ENCODE measurements at places on chromosomes 4 and X. TPM values are rescaled to one million over a fixed set of nuclear protein-coding genes. Genes with fewer than 3 reads are reported as not detected.

Gene LEF1
- total RNA-seq: 239 TPM

Gene GAK
- 98.9 TPM for total RNA-seq

Gene SH2D1A
- 67.1 TPM for total RNA-seq

DNA sequence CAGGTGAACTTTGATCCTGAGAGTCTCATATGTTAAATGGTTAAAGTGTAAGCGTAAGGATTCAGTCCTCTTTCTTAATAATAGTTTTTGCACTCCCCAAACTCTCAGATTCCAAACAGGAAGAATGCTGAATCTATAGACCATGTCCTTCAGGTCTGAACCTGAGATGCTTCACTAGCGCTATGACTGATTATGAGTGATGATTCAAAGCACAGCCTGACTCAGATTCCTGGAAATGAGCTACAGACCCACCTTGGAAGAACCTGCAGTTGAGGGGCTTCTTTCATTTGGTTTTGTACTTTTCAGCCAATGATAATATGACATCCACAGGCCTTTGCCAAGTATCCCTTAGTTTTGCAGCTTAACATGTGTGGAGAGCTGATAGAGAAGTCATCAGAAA lies 1.4 kb downstream of the EDNRA start:
- H3K27ac ChIP-seq: no peak overlapping the region
- no peaks in the 10 kb centered on the region for H3K36me3 ChIP-seq
- H3K4me1 ChIP-seq: no peaks in the 10 kb centered on the region

GRCh38 chr4:19791422-19792123 lies 460.1 kb upstream of the SLIT2 start:
- no peaks in the 10 kb centered on the region for H3K27me3 ChIP-seq
- no peak overlapping the region for H3K4me3 ChIP-seq
- H3K27ac ChIP-seq: no peak overlapping the region
- no peaks in the 10 kb centered on the region for H3K4me1 ChIP-seq
- no peak for DNase-seq

DNA sequence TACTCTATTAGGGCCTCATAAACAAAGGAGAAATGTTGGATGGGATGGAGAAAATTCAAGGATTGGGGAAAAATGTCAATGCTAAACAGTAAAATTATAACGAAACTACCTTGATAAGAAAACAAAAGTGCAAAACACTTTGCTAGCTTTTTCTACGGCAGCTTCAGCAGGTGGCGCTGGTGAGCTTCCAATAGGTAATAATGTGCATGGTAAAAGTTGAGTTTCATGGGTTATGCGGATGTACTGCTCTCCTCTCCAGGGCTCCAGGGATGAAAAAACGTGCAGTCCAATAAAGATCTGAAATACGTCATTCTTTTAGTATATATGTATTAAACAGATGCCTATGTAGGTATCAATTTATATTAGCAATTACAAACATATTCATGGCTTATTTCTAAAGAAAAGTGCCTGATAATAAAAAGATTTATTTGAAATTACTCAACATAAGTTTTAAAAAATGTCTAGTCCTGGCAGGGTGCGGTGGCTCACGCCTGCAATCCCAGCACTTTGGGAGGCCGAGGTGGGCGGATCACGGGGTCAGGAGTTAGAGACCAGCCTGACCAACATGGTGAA lies 239.6 kb downstream of the GRXCR1 start:
- H3K27me3 ChIP-seq: no peaks in the 10 kb centered on the region
- H3K36me3 ChIP-seq: no peaks in the 10 kb centered on the region
- H3K4me1 ChIP-seq: no peaks in the 10 kb centered on the region
- H3K4me3 ChIP-seq: no peak overlapping the region
- peak; percentile 32 for DNase-seq

DNA sequence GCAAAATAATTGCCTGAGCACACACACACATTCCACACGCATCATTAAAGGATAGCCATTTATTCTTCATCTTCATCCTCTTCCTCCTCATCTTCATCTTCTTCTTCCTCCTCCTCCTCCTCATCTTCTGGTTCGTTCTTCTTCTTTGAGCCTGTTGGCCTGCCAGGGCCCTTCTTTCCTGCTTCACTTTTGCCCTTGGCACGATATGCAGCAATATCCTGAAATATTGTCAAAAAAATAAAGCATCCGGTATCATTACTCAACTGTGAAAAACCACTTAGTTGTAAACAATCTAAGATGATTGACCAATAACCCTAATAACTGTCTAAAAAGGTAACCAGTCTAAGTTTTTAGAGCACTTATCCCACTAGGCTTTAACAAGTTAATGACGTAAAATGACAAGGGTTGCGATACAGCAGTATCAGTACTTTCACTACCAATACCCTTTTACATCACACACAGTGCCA lies 2.1 kb downstream of the HMGB2 start:
- peaks cover 14% of the 10 kb centered on the region for H3K4me1 ChIP-seq
- DNase-seq: no peak
- peaks cover 35% of the 10 kb centered on the region for H3K36me3 ChIP-seq
- H3K27me3 ChIP-seq: peaks cover 22% of the 10 kb centered on the region

GRCh38 chrX:17674601-17675000 lies 62.7 kb upstream of the SCML1 start:
- H3K36me3 ChIP-seq: peaks cover 25% of the 10 kb centered on the region
- DNase-seq: no peak
- no peak overlapping the region for H3K27ac ChIP-seq

- H3K27me3 ChIP-seq: no peaks in the 10 kb centered on the region
- H3K4me1 ChIP-seq: peaks cover 19% of the 10 kb centered on the region
- no peak overlapping the region for H3K27ac ChIP-seq
- no peak for DNase-seq
Measured at GRCh38 chr4:113665036-113665435, 96.5 kb downstream of the CAMK2D start.
